ENCODE measurements at places on chromosomes 4 and X.

- DNase-seq: no peak
Measured at GRCh38 chr4:83262682-83263081, 21.9 kb downstream of the COQ2 start.

GRCh38 chr4:82681754-82682153, 116.8 kb downstream of the SCD5 start:
- no peak for DNase-seq

GRCh38 chr4:2804449-2804972, 11.6 kb downstream of the SH3BP2 start:
- DNase-seq: no peak

DNA sequence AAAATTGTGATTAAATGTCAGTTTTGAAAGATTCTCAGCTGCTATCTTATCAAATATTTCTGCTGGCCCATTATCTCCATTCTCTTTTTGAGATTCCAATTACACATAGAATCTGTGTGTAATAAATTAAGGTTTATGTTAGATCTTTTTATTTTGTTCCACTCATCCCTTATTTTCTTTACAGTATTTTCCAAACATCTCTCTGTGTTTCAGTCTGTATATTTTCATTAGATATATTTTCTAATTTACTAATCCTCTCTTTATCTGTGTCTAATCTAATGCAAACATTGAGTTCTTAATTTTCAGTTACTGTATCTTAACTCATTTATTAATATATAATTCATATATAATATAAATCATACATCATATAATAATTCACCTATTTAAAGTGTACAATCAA, 268.7 kb downstream of the DCHS2 start:
- no peak for DNase-seq

DNA sequence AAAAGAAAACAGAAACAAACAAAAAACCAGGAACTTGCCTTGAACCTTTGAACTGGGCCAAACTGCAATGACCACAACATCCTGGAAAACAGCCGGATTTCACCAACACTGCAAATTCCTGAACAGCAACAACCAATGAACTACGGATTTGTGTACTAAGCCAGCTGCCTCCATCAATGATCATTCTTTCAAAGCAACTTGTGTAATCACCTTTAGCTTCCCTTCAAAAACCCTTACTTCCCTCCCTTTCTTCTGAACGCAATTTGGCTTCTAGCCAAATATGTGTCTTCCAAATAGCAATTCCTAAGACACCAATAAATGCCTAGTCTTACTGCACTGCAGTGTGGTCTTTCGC, 98.5 kb upstream of the FAM47C start:
- no peak for DNase-seq

DNA sequence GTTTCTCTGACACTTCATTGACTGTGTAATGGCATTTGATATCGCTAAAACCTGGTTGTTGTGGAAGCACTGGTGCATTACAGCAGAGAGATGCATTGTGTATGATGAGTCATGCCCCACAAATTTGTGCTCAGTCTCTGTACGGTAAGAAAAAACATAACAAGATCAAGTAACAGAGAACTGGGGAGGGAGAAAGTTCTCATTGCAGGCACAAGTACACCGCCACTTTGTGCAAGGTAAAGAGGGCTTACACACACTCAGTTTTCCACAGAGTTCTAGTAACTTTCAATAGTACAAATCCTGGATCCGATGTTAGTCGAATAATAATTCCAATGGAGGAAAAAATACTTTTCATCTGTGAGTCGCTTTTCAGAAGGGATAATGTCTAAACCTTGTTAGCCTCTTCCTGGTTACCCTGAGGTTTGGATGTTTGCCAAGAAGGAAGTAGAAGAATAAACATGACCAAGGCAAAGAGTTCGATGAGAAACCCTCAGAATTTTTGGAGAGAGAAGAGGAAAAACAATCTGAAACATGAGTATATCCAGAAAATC, 512.5 kb upstream of the SLIT2 start:
- no peak for DNase-seq

GRCh38 chr4:71293705-71294104, 45.1 kb upstream of the SLC4A4 start:
- no peak for DNase-seq

- no peak for DNase-seq
Measured at GRCh38 chrX:102959471-102959870, 22.4 kb downstream of the RAB40AL start.

DNA sequence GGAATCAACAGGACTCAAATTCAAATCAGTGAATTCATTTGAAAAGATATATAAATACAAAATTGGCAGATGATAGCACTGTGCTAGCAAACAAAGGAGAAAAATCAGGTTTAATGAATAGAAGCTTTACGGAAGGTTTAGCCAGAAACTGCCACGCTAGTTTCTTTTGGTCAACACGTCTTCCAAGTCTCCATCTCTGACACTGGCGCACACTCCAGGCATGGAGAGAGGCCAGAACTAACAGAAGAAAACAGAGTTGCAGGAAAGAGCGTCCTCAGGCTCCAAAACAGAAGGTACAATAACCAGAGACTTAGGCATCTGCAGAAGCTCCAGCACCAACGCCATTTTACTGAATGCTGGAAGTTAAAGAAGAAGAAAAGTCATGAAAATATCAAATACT, 497.3 kb upstream of the FRG1 start:
- no peak for DNase-seq

GRCh38 chr4:58767598-58767997, 1657.4 kb upstream of the IGFBP7 start:
- no peak for DNase-seq

GRCh38 chrX:66030505-66031317, 9.2 kb downstream of the VSIG4 start:
- DNase-seq: no peak

DNA sequence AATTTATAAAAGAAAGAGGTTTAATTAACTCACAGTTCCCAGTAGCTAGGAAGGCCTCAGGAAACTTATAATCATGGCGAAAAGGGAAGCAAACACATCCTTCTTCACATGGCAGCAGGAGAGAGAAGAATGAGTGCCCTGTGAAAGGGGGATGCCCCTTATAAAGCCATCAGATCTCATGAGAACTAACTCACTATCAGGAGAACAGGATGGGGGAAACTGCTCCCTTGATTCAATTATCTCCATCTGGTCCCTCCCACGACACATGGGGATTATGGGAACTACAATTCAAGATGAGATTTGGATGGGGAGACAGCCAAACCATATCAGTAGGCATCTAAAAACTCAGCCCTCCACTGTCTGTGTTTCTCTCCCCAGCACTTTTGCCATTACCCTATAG, 22.4 kb downstream of the ANK2 start:
- no peak for DNase-seq

GRCh38 chr4:7980036-7980435, 40.4 kb upstream of the AFAP1 start:
- no peak for DNase-seq

- no peak for DNase-seq
Measured at GRCh38 chrX:13485167-13485566, 84.2 kb upstream of the EGFL6 start.

DNA sequence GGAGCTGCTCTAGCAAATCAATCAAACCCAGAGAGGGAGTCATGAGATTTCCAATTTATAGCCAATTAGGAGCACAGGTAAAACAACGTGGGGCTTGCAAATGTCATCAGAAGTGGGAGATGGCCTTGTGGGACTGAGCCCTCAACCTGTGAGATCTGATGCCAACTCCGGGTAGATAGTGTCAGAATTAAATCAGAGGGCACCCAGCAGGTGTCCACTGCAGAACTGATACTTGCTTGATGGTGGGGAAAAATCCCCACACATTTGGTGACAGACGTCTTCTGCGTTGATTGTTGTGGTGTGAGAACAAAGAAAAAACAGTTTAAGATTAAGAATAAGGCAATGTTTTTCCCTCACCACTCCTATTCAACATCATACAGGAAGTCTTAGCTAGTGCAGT, 1402.8 kb downstream of the RAPGEF2 start:
- DNase-seq: no peak

- no peak for DNase-seq
Measured at GRCh38 chr4:58272311-58272710, 1162.1 kb upstream of the IGFBP7 start.

GRCh38 chr4:18847249-18847890, 825.8 kb upstream of the LCORL start:
- no peak for DNase-seq

DNA sequence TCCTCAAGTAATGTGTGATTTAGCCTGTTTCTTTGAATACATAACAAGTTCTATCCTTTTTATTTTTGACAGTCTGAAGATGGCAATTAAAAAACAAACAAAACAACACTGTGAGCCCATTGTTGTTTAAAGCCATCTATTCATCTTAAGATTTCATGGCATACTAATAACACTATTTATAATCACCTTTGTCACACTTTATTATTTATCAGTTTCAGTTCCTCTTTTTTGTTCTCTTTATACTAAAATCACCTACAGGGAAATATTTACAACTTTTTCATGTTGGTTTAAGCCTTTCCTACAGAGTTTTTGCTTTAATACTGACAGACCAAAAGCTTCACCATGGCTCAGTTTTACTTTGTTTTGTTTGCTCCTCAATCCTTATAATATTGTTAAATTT, 247.4 kb upstream of the CTSO start:
- no peak for DNase-seq

- DNase-seq: no peak
Measured at GRCh38 chrX:20463296-20464075, 196.8 kb upstream of the RPS6KA3 start.

DNA sequence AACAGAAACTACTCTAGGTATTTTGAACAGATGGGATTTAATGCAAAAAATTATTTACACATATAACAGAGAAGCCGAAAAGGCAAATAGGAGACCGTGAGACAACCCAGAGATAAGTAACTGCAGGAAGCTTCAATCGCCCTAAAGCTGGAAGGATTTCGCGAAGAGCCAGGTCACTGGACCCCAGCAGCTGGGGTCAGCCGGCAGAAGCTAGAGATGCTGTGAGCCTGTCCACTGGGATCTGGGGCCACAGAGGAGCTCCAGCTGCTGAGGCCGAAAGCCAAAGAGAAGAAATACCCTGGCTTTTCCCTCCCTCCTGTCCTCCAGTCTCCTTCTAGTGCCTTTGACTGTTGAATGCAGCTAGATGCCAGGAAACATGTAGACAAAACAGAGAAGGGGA, 192.8 kb upstream of the BCOR start:
- peak; percentile 25 for DNase-seq

DNA sequence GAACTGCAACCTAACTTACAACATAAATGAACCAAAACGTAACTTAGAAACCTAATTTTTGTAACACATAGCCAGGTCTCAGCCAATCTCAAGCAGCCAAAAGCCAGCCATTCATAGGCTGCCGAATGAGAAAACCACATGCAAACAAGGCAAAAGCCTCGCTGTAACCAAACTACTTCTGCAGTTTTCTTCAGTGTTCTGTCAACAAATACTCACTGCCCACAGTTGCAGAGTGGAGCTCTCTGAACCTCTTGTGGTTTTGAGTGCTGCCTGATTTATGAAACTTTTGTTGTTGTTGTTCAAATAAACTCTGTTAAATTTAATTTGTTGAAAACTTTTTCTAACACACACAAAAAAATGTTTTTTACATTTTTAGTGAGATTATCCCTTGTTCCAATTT, 251.2 kb downstream of the PAPSS1 start:
- DNase-seq: no peak

GRCh38 chrX:137651647-137652046, 85.7 kb downstream of the ZIC3 start:
- DNase-seq: no peak

- DNase-seq: no peak
Measured at GRCh38 chr4:39706741-39707511, 9.0 kb downstream of the UBE2K start.

GRCh38 chr4:140777894-140778293, 21.7 kb upstream of the TBC1D9 start:
- DNase-seq: no peak

GRCh38 chrX:68989865-68990606, 161.2 kb downstream of the EFNB1 start:
- peak; percentile 48 for DNase-seq

DNA sequence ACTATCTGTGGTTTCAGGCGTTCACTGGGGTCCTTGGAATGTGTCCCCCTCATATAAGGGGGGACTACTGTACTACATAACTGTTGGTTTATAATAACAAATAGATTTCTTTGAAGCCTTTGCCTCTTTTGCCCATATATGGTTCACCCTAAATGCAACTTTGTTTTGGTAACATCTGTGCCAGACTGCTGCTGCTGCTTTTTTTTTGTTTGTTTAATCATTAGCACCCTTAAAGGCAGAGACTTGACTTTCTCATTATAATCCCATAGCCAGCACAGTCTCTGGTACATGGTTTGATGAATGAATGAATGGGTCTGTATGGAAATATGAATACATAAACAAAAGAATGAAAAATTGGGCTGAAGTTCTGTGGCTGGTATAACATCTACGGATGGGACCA, 80.2 kb upstream of the LHFPL1 start:
- DNase-seq: no peak

GRCh38 chr4:81179326-81179725, 35.7 kb downstream of the PRKG2 start:
- no peak for DNase-seq

DNA sequence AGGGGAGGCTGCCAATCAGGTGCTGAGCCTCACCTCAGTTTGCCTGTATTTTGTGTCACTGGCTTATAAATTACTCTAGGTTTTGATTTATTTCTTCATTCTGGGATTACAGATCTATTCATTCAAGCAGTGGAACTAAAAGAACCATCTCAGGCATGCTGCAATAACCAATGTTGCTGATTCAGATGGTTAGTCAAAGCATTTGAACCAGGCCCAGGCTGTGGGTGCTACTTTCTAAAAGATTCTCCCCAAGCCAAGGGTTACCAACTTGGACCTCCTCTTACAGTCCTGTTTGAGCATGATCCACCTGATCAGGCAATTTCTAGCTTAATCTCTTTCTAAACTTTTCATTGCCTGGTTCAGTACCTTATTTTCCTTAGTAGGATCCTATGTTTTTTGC, 67.2 kb downstream of the TMEM131L start:
- no peak for DNase-seq

- DNase-seq: no peak
Measured at GRCh38 chr4:4820261-4820660, 39.2 kb upstream of the MSX1 start.

DNA sequence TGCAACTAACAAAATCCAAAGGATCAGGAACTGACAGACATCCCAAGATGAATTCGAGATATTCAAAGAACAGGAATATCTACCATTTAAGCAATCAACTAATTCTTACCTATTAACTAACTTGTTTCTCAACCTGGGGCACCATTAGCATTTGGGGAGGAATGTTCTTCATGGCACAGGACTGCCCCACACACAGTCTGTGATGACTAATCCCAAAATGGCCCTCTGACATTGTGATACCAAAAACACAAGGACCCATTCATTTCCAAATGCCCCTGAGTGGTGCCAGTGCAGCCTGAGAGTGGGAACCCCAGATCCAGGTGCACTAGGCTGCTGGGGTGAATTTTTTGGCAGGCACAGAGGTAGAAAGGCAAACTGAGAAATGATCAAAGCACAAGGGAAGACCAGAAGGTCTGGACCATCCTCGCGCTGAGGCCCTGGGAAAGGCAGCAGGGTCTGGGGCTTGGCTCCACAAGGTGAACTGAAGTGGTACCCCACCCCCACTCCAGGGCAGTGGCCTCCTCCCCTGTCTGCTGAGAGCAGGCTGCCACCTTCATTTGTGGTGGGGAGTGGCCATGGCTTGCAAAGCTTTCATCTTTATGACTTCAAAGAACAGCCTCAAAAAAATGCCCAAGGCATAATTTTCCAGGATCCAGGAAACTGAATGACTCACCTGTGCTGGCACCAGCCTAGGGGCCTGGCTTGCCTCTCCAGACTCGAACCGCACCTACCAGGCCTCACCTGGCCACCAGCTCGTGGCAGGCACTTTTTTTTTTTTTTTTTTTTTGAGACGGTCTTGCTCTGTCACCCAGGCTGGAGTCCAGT, 122.4 kb downstream of the BCOR start:
- DNase-seq: no peak
